LoVo (cell line): ENCODE measurements at places on chromosomes 7 and 10.

- no peak for DNase-seq
Measured at GRCh38 chr7:152587366-152587765, 88.6 kb downstream of the XRCC2 start.

- no peak for DNase-seq
Measured at GRCh38 chr7:137074391-137075030, 206.1 kb downstream of the CHRM2 start.

GRCh38 chr10:77240041-77240652, 397.5 kb downstream of the KCNMA1 start:
- DNase-seq = no peak

GRCh38 chr10:14456870-14457266, 126.1 kb upstream of the FRMD4A start:
- no peak for DNase-seq

DNA sequence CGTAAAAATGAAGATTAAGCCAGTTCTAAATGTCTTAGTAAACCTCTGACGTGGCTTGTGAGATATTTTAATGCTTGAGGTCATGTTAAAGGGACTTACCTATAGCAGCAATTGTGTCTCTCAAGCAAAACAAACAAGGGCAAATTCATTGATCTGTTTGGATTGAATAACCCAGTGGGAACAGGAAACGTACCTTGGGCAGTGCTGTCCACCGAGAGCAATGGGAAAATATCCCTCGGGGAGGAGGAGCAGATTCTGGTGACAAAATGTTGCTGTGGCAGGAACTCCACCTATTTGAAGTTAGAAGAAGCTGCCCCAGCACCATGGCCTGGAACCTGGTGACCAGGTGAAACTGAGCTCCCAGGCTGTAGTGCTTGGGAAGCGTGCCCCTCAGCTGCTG, 107.1 kb upstream of the FZD8 start:
- DNase-seq = no peak

GRCh38 chr10:122141821-122142640, 129.1 kb upstream of the BTBD16 start:
- DNase-seq = no peak

DNA sequence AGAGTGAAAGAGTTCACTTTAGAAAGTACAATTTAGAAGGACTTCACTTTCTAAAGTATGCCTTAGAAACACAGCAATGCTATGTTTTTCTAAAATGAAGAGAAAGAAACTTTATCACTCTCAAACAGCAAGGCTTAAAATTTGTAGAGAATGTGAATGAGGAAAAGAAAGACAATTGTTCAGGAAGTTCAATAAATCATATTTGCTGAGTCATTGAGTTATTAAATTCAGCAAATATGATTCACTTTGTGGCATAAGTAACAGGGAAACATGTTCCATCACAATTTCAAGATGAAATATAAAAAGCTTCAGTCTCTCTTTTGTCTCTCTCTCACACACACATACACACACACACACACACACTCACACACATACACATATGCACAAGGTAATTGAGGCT, 187.9 kb downstream of the PCDH15 start:
- DNase-seq = no peak

DNA sequence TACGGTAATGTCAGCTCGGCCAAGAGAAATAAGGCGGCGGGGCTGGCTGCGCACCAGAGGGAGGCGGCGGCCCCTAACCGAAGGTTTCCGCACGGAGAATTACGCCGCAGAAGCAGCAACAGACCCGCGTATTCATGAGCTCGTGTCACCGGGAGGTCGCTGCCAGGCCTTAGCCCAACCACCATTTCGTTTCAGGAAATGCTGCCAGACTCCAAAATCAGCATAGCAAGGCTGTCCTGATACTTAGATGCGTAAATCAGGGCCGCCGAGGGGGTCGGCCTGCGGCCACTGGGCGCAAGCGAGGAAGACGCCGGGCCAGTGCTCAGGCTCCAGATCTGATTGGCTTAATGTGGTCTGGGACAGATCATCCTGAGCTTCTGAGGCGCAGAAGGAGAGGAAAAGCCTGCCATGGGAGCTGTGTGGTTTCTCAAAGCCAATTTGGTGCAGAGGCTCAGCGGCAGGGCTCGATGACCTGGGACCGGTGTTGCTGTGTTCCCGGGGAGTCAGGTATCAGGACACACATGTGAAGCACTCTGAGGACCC, 247.9 kb downstream of the BAMBI start:
- DNase-seq = no peak

DNA sequence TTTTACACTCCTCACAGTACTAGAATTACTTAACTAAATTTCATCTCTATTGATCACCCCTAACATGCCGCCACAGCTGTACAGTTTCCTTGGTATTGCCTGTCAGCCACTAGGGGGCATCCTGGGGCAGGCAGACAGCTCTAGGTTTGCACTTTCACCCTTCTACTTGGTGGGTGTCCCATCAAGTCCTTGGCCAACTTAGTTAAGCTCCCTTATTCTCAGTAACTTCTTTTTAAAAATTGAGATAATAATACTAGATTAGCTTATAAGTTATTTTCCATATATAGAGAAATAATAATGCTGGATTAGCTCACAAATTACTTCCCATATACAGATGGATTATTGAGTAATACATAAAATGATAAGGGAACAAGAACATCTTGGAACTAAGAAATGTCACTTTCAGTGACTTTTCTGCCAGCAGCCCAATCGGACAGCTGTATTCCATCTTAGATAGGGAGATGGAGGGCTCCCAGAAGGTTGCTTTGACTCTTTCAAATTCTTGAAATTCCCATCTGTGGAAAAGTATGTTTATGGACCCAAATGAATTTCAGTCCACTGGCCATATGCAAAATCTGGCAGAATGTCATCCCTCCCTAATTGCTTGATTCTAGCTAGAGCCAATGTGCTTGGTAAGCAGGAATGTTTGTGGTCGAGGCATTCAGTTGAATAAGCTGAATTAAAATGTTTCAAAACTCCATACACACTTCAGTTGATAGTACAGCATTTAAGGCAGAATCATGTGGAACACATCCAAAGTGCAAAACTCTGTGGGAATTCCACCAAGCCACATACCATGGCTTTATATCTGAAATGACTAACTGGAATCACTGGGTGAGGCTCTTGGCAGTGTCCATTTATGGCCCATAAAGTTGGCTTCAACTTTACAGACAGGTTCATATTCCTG, 309.7 kb downstream of the CSTF2T start:
- peak; percentile 84 for DNase-seq

- peak; percentile 24 for DNase-seq
Measured at GRCh38 chr10:53314876-53315275, 542.3 kb upstream of the MBL2 start.

GRCh38 chr7:11469028-11469745, 362.8 kb downstream of the THSD7A start:
- DNase-seq = no peak

DNA sequence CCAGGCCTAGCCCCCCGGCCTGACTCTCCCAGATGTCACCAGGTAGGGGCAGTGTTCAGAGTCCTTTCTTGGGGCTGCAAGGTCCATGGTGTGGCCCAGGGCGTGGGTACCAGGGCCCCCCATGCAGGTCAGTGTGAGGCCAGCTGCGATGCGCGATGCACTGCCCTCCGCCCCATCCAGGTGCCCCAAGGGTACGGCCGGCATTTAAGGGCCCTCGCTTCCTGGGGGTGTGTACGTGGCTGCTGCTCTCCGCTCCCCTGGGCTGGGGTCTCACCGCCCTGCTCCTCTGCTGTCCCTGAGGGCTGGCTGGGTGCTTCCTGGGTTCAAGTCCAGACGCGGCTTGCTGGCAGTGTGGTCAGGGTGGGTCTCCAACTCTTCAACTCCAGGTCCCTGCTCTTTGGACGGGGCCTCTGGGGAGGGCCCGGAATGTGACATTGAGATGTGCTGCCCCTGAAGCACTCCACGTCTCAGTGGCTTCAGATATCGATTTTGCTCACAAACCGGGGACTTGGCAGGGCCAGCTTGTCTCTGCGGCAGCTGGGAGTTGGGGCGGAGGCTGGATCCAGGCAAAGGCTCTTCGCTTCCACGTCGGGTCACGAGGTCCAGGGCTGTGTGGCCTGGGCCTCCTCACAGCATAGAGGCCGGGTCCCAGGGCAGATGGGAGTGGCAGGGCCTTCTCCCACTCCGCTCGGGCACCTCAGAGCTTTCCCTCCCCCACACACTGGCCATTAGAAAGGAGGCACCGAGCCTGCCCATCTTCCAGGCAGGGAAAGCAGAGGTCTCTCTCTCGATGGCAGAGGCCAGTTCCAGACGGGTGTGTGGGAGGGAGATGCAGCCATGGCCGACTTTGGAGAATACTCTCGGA, 93.2 kb downstream of the UNCX start:
- no peak for DNase-seq

DNA sequence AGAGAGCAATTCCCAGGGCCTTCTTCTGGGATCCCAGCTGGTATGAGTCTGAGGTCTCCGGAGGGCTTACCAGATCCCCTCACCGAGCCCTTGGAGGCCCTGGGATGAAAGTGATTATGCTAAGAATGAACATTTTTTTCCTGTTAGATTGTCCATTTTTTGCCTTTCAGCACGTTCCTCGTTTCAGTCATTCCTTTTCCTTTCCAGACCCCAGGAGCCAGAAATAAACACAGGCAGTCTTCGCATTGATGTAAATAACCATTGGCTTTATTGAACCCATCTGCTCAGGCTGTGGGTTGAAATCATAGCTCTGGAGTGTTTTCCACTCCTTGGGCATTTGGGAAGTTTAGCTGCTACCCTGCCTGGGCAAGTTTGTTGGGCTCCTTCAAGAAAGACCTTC, 320.9 kb upstream of the AUTS2 start:
- DNase-seq = no peak

GRCh38 chr10:21526188-21526859, 842 bp upstream of the SKIDA1 start:
- DNase-seq = peak; percentile 47

GRCh38 chr7:70807650-70808049, 324.3 kb upstream of the GALNT17 start:
- DNase-seq = no peak

- no peak for DNase-seq
Measured at GRCh38 chr10:78450239-78450638, 416.6 kb downstream of the RPS24 start.

DNA sequence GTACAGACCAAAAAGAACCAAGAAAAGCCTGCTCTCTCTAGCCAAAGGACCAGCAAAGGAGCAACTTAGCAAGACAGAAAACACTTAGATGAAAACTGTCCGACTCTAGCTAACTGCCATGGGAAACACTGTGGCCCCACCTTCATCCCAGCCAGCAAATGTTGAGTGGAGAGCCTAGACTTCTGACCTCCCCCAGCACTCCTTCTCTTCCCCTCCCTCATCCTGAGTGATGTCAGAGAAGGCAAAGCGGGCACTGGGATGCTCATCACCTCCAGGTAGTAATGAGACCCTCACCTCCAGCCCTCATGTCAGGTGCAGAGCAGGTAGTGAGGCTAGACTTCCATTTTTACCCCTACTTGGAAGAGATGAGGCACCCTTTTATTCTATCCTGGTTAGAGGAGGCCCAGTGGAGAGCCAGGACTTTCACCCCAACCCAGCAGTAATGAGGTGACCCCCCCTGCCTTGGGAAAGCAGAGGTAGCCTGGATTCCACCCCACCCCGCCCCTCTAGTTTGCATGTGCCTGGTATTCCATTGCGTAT, 16.9 kb downstream of the CUZD1 start:
- DNase-seq = no peak
